ENCODE measurements at places on chromosomes 16 and 17. TPM values are rescaled to one million over a fixed set of nuclear protein-coding genes. Genes with fewer than 3 reads are reported as not detected.

Gene CCDC200
- total RNA-seq: not detected

DNA sequence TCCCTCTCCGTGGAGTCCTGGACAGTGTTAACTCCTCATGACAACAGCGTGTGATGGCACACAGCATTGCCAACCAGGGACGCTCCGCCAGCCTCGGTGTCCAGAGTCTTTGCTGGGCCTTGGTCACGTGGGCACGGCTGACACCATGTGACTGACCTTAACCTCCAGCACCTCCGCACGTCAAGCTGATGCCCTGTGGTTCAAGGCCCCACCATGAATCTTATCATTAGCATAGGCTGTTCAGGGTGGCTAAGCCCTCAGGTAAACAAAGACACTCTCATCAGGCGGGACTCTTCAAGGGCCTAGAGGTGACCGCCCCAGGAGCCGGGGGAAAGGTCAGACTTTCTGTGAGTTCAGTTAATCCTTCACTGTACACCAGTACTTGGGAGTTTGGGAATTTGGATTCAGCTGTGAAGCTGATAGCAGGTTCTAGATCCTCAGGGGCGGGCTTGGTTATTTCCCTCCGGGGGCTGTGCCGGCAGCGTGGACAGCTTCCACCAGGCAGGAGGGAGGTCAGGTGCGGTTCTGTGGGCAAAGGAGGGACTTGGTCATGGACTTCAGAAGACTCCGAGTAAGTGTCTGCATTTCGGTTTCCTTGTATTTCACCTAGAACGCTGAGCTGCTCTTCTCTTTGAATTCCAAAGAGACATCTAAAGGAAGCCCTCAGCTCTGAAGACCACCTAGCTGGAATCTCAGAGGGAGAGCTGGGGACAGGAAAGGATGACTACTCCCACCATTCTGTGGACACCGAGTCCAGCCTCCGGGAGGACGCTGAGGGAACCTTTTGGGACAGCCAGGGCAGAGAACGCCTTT is 195.5 kb upstream of the CIBAR2 start:
- no peak for DNase-seq
- no peak overlapping the region for H3K4me3 ChIP-seq
- H3K36me3 ChIP-seq: no peaks in the 10 kb centered on the region

Gene DNAH2
- total RNA-seq: not detected

DNA sequence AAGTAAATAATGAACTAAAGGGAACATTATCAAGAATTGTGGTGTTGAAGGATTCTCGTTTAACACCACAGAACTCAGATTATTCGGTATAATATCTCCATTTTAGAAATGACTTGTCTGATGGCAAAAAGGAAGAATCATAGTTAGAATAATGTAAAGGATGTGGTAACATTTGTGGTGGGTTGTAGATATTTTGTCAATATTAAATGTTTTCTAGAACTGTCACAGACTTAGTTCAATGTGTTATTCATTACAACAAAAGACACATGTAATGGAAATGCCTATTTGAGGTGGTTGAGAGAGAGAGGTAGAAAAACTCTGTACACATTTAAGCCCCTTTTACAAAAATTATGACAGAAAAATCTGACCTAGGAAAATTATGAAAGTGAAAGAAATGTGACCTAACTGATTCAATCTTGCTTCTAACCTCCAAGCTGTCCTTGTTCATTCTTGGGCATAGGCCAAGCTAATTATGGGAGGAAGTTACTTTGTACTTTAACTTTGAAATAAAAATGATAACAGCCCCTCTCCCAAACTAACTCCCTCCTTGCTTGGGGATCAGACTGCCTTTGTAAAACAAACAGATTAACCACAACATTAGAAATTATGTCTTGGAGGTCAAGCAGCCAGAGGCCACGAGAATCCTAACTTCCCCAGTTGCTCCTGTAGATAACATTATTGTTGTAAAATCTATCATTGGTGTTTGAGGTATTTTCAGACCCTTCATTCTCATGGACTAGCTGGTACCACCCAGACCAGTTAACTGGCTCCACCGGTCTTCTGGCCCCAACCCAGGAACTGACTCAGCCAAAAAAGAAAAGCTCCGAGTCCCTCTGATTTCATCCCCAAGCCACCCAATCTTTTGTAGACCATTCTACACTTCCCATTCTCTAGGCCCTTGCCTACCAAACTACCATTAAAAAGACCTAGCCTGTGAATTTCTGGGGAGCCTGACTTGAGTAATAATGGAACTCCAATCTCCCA is 1287.8 kb upstream of the CDH8 start:
- no peaks in the 10 kb centered on the region for H3K4me1 ChIP-seq
- DNase-seq: no peak
- no peaks in the 10 kb centered on the region for H3K27me3 ChIP-seq
- no peaks in the 10 kb centered on the region for H3K36me3 ChIP-seq
- no peak overlapping the region for H3K27ac ChIP-seq

GRCh38 chr16:84156342-84156784 is 11.3 kb downstream of the DNAAF1 start:
- H3K36me3 ChIP-seq: no peaks in the 10 kb centered on the region
- H3K4me1 ChIP-seq: no peaks in the 10 kb centered on the region
- H3K27me3 ChIP-seq: no peaks in the 10 kb centered on the region
- H3K4me3 ChIP-seq: no peak overlapping the region
- DNase-seq: no peak

Gene CD68
- total RNA-seq: 16.2 TPM

- no peaks in the 10 kb centered on the region for H3K4me1 ChIP-seq
- H3K27ac ChIP-seq: peak overlapping the region; percentile 88
- no peaks in the 10 kb centered on the region for H3K27me3 ChIP-seq
- DNase-seq: no peak
Observed at GRCh38 chr17:68103148-68103547, 67.6 kb downstream of the KPNA2 start.

DNA sequence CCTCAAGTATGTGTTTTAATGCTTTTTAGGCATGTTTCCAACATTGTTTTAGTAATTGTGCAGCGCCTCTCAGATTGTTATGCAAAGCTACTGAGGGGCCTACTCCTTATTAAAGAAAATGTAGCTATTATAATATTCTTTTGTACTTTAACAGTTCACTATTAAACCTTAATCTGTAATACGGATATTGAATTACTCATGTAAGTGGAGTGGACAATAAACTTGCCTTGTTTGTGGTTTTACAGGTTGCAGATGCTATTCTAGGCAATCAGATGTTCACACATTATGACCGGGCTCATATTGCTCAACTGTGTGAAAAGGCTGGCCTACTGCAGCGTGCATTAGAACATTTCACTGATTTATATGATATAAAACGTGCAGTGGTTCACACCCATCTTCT is 41.0 kb downstream of the PTRH2 start:
- no peak overlapping the region for H3K27ac ChIP-seq
- no peak overlapping the region for H3K4me3 ChIP-seq
- peaks cover 77% of the 10 kb centered on the region for H3K36me3 ChIP-seq
- H3K4me1 ChIP-seq: no peaks in the 10 kb centered on the region

- no peaks in the 10 kb centered on the region for H3K4me1 ChIP-seq
- no peaks in the 10 kb centered on the region for H3K27me3 ChIP-seq
- no peaks in the 10 kb centered on the region for H3K36me3 ChIP-seq
- H3K27ac ChIP-seq: no peak overlapping the region
- no peak for DNase-seq
Observed at GRCh38 chr17:49051269-49051668, 54.1 kb downstream of the IGF2BP1 start.

GRCh38 chr16:89019511-89019910 is 42.5 kb upstream of the CBFA2T3 start:
- H3K36me3 ChIP-seq: no peaks in the 10 kb centered on the region
- H3K27ac ChIP-seq: no peak overlapping the region
- no peaks in the 10 kb centered on the region for H3K4me1 ChIP-seq
- DNase-seq: no peak

- H3K27ac ChIP-seq: peak overlapping the region; percentile 94
- no peaks in the 10 kb centered on the region for H3K27me3 ChIP-seq
- H3K36me3 ChIP-seq: no peaks in the 10 kb centered on the region
- H3K4me3 ChIP-seq: peak overlapping the region; percentile 88
Observed at GRCh38 chr16:57534881-57535658, 1.3 kb downstream of the CCDC102A start.

Gene GJC1
- total RNA-seq: 25.8 TPM

Gene KRT39
- not detected for total RNA-seq

Gene MT1X
- total RNA-seq: 287 TPM

DNA sequence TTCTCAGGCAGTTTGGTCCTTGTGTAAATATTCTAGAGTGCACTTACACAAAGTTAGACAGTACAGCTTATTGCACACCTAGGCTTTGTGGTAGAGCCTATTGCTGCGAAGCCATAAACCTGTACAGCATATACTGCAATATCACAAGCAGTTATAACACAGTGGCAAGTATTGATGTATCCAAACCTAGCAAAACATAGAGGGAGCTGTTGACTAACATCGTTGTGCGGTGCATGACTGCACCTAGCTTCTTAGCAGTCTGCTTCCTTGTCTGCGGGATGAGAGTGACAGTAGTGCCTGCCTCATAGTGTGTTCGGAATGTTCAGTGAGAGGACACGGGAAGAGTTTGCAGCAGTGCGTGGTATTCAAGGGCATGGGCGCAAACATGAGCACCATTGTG is 78.9 kb downstream of the MPRIP start:
- H3K4me3 ChIP-seq: no peak overlapping the region
- no peak for DNase-seq
- H3K36me3 ChIP-seq: no peaks in the 10 kb centered on the region
- no peaks in the 10 kb centered on the region for H3K27me3 ChIP-seq

DNA sequence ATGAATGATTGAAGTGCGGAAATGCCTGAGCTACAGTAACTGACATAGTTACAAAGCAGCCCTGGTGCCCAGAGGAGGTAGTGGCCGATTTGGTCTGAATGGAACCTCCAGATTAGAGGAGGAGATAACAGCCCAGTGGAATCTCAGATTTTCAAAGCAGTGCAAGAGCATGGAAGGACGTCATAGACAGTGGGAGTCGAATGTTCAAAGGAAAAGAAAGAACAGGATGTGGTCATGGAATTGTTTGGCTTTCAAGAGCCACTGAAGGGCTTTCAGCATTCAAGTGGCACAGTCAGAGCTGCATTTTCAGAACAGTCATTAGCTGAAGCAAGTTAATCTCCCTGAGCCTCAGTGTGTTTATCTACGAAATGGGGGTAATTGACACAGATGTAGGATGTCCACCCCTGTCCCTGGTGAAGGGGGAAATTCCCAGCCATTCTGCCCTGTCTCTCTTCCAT is 104.6 kb upstream of the CACNG3 start:
- no peaks in the 10 kb centered on the region for H3K27me3 ChIP-seq
- H3K27ac ChIP-seq: no peak overlapping the region
- DNase-seq: no peak
- no peaks in the 10 kb centered on the region for H3K4me1 ChIP-seq

DNA sequence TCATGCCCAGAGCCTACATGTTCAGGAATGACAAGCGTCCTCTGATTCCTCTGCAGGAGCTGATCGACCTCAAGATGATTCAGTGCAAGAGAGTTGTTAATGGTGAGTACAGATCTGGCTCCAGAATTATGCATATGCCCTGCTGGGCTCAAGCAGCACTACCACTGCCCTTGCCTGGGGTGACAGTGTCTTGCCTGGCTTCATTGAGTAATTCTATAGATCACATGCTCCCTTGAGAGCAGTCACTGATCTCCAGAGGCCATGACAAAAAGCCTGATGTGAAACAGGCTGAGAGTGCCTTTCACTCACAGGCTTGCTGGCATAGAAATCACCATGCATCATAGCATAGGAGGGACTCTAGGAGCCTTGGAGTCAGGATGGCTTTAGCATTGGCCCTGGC is 26.4 kb downstream of the DUS2 start:
- H3K4me3 ChIP-seq: no peak overlapping the region
- no peak overlapping the region for H3K27ac ChIP-seq
- DNase-seq: no peak
- H3K36me3 ChIP-seq: peaks cover 21% of the 10 kb centered on the region
- H3K27me3 ChIP-seq: no peaks in the 10 kb centered on the region

GRCh38 chr17:32701871-32702270 is 175.1 kb downstream of the MYO1D start:
- no peaks in the 10 kb centered on the region for H3K36me3 ChIP-seq
- no peaks in the 10 kb centered on the region for H3K4me1 ChIP-seq
- no peak overlapping the region for H3K27ac ChIP-seq
- H3K4me3 ChIP-seq: no peak overlapping the region
- no peak for DNase-seq

GRCh38 chr16:15950161-15950854 is 892 bp downstream of the ABCC1 start:
- no peaks in the 10 kb centered on the region for H3K36me3 ChIP-seq
- DNase-seq: no peak
- no peaks in the 10 kb centered on the region for H3K27me3 ChIP-seq
- peak overlapping the region; percentile 79 for H3K27ac ChIP-seq

Gene HES7
- not detected for total RNA-seq

Gene CHST4
- 0.67 TPM for total RNA-seq

Measured in right atrium auricular region (tissue), 2 donors.